Right hindlimb (tissue), 1 donor: ENCODE measurements at places on chromosomes 3 and 15.

DNA sequence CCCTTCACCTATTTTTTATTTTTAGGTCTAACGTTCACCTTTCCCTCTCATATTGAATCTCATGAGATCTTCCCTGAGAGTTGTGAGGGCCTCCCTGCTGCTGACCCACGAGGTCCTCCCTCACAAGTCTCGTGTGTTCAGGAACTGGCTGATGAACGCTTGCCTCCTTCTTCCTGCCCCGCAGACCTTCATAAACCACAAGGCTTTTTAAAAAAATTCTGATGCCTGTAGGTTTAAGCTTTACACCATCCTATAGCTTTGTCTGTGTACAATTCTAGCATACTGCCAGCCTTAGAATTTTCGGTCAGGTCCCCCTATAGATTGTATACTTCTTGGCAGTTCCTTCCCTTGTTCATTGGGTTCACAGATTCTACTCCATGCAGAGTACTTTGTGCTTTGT lies 50.5 kb downstream of the CHST2 start:
- DNase-seq = no peak

DNA sequence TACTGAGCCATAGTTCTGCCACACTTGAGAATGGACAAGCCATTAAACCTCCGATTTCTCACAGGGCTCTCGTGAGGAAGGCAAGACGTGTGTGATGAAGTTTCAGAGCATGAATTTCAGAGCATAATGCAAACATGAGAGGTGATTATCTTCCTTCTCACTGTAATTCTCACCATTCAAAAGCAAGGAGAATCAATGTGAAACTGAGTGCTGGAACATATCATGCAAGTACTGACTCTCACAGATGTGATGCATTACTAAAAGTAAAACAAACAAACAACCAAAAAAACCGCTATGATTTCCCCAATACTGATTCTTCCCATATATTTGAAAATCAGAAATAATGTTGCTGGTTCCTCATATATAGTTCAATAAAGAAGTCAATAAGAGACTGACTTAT lies 23.7 kb downstream of the P3H2 start:
- DNase-seq = no peak

DNA sequence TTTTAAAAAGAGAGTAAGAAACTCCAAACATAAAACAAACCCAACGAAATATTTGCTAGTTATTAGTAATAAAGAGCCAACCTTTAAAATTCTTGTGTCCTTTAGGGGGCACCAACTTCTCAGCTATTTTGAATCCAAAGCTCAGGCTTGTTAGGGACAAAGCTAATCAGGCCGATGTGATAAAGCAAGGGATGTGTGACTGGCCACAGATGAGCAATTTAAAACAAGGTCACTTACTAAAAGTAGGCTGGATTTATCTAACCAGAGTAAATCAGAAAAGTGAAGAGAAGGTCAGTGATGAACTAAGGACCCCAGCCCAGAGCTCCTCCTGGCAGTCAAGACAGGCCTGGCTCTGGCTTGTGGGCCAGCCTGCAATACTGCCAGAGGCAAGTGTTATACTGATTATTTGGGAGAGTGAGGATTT lies 108.5 kb downstream of the CYP19A1 start:
- no peak for DNase-seq

GRCh38 chr3:147231111-147231510 lies 175.2 kb downstream of the ZIC4 start:
- no peak for DNase-seq

GRCh38 chr15:88238618-88239430 lies 17.7 kb downstream of the NTRK3 start:
- DNase-seq = no peak

- peak; percentile 61 for DNase-seq
Observed at GRCh38 chr3:55615694-55616295, 128.7 kb upstream of the WNT5A start.

- no peak for DNase-seq
Observed at GRCh38 chr3:39754549-39754948, 54.9 kb upstream of the MYRIP start.

DNA sequence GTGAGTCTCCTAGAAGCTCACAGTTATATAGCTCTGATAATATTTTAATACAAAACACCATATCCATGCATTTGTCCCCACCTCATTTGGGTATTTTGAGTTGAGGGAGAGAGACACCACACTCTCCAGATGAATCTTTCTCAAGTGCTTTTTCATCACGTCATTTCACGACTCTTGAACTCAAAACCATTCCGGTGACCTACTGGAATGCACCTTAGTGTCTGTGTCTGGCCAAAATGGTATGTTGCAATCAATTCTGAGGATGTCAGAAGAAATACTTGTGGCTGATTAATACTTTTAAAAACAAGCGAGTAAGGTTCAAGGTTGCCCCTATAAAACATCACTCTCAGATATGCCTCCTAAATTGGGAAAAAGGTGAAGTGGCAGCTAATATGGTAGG lies 352.6 kb upstream of the ICE2 start:
- no peak for DNase-seq

- no peak for DNase-seq
Observed at GRCh38 chr3:41125258-41125657, 74.0 kb upstream of the CTNNB1 start.

DNA sequence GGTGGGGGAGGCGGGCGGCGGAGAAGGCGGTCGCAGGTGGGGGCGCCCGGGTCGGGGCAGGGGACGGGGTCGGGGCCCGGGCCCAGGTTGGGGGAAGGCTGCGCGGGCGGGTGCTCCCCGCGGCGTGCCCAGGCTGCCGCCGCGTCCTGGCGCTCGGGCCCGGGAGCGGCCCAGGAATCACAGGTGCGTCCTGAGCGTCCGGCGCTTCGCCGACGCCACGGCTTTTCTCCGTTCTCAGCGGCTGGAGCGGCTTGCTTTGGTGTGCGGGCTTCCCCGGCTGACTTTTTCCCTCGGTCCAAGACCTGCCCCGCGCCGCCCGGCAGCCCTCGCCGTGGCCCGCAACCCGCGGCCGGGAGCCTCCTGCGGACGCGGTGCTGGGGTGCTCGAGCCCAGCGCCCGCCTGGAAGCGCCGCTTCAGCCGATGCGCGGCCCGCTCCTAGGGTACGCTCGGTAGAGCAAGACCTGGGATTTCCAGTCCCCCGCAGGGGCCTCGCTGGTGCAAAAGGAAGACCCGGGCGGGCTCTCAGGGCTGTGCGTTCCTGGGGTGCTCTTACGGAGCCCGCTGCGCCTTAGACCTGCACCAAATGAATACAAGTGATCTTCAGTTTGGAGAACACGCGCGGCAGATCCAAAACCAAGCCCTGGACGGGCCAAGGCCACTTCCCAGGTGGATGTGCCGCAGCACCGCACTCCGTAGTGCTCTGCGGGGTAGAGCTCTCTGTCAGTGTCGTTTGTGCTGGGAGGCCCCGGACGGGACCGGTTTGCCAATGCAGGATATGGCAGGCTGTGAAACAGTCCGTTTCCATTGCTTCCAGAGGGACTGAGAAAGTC lies 639 bp downstream of the NIPA1 start:
- peak; percentile 51 for DNase-seq

GRCh38 chr15:66080717-66081398 lies 172.7 kb downstream of the MEGF11 start:
- no peak for DNase-seq

DNA sequence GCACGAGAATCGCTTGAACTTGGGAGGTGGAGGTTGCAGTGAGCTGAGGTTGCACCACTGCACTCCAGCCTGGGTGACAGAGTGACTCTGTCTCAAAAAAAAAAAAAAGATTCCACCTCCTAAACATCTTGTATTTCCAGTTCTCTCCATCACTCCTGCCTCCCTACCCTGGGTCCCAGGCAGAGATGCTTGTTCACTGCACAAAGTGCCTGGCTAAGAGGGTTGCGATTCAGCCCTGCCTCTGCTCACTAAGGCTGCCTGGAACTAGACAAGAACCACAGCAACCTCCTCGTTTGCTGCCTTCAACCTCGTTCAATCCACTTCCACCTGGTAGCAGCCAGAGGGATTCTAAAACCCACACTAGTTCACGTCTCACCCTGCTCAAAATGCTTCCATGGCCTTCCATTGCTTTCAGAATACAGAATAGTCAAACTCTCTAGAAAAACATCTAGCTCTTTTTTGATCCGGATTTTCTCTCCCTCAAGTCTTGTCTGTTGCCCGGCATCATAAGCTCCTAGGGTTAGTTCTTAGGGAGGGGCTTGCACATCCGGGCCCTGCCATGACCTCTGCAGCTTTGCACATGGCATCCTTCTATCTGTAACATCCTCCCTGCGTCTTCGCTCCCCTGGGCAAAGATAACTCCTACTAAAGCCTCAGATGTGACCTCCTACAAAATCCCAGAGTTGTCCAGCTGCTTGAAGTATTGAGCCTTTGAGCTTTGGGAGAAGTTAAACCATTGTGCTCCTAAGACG lies 1.0 kb upstream of the MCM2 start:
- no peak for DNase-seq

DNA sequence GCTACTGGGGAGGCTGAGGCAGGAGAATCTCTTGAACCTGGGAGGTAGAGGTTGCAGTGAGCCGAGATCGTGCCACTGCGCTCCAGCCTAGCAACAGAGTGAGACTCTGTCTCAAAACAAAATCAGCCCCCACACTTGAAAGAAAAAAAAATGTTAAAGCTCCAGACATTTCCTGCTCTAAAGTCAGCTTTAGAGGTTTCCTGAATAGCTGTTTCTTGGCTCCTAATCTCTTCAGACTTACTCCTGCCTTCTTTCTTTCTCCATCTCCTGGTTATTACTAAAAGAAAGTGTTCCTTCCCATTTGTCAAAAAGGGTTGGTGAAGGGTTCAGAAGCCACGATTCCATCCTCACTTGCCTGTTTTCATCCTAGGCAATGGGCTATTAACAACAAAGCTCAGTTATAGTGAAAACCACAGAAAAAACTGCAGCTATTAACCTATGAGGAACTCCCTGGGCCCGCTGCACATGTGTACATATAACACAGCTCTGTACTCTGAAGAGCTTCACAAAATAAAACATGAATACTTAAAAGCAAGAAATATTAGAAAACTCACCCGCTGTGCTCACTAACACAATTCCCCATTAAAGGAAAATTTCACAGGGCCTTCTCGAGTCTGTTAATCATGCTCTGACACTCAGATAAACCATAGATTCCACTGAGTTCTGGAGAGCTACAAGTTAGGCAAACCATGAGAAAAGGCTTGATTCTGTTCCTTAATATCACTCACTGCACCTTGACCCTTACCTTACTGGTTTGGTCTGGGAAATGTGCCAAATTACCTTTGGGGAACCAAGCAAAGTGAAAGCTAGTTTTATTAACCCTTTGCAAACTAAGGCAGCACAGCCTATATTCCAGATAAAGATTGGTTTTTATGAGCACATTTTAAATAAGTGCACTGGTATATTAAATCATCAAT lies 89.9 kb upstream of the TSPAN3 start:
- no peak for DNase-seq

- DNase-seq = no peak
Observed at GRCh38 chr3:185507883-185508282, 9.0 kb upstream of the TMEM41A start.

GRCh38 chr3:134367869-134368750 lies 6.1 kb downstream of the AMOTL2 start:
- no peak for DNase-seq

GRCh38 chr3:54939557-54940300 lies 11.9 kb upstream of the LRTM1 start:
- DNase-seq = no peak

GRCh38 chr3:154121701-154122551 lies 736 bp downstream of the ARHGEF26 start:
- peak; percentile 44 for DNase-seq

DNA sequence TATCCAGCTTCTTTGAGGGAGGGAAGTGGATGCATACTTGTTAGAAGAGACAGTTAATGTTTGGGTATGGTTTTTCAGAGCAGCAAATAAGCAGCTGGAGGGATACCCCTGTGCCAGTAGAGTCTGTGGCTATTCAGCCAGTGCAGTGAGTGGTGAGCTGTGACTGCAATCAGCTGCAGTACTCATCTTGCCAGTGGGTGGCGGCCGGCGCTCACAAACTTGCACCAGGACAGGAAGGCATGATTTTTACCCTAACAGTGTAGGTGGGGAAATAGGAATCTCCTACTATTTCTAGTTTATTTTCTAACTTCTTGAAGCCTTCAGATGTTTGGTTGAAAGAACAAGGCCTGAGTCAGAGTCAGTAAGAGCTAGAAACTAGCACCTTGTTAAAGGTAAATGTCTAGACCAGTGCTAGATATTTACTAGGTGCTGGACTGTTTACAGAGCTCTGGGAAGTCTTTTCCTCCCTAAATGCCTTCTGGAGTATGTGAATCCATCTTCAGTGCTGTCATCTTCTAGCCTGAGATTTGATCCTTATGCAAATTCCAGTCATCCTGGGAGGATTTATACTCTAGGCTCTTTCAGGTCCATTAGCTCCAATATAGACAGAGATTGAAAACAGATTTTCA lies 23.6 kb downstream of the TIMP4 start:
- peak; percentile 81 for DNase-seq

- no peak for DNase-seq
Observed at GRCh38 chr15:64216730-64217428, 54.1 kb upstream of the PPIB start.

- no peak for DNase-seq
Observed at GRCh38 chr3:53845881-53846133, 412 bp downstream of the CHDH start.

DNA sequence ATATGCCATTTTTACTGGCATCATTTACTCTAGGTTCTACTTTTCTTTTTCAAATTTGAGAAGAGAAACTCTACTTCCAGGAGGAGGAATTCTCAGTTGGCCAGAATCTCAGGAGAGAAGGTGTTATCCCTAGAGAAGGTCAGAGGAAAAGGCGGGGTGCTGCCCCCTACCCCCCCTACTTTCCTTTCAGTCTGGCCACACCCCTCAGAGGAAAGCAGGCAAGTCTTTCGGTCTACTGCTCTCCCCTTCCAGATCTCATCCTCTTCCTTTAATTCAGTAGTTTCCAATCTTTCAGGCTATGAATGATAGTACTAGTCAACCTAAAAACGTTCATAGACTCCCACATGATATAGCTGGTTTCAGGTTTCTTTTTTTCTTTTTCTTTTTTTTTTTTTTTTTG lies 366.5 kb upstream of the TBL1XR1 start:
- DNase-seq = no peak

GRCh38 chr3:25513642-25514266 lies 85.7 kb downstream of the RARB start:
- DNase-seq = no peak

GRCh38 chr15:77414789-77415442 lies 5.0 kb downstream of the PEAK1 start:
- DNase-seq = no peak

GRCh38 chr3:134609821-134610431 lies 40.9 kb downstream of the KY start:
- DNase-seq = no peak

GRCh38 chr3:126944089-126944965 lies 38.6 kb upstream of the PLXNA1 start:
- no peak for DNase-seq

- DNase-seq = no peak
Observed at GRCh38 chr3:182740710-182741109, 52.6 kb upstream of the ATP11B start.

- no peak for DNase-seq
Observed at GRCh38 chr15:66459818-66460615, 37.5 kb downstream of the SNAPC5 start.

- DNase-seq = no peak
Observed at GRCh38 chr3:157051055-157051454, 108.9 kb downstream of the CCNL1 start.

GRCh38 chr3:12229896-12230295 lies 59.0 kb upstream of the PPARG start:
- no peak for DNase-seq
